ENCODE measurements at places on chromosomes 2 and 18.

- DNase-seq, result no peak
These were observed 8.7 kb upstream of the INPP1 start for GRCh38 chr2:190334479-190335224.

DNA sequence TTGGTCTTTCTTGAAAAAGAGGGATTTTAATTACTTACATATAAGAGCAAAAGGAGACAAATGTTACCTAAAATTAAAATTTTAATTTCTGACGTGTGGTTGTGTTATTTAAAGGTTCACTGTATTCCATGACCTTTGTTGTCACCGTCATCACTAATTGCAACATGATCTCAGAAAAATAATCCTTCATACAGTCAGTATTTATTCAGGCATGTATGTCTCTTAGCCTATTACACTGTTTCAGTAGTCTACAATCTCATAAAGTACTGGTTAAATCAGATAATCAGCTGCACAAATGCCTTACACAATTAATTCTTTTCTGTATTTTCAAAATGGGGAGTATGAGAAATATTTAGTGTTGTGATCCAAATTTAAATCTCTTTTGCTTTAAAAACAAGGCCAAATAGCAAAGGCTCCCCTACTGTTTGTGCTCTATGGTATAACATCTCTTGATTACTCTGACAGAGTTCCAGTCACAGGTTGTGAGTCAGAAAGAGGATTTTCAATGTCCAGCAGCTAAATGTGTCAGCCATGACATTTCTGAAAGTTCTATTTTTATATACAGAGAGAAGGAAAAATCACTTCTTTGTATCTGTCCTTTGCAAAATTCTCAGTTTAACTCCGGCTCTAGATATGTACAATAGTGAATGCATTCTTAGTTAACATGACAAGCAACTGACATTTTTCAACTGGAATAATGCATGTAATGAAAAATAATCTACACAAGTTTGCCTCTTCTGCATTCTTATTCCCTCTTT, 184.0 kb downstream of the FIGN start:
- no peak for DNase-seq

- DNase-seq, result no peak
These were observed 87.9 kb upstream of the ALPP start for GRCh38 chr2:232290668-232291067.

DNA sequence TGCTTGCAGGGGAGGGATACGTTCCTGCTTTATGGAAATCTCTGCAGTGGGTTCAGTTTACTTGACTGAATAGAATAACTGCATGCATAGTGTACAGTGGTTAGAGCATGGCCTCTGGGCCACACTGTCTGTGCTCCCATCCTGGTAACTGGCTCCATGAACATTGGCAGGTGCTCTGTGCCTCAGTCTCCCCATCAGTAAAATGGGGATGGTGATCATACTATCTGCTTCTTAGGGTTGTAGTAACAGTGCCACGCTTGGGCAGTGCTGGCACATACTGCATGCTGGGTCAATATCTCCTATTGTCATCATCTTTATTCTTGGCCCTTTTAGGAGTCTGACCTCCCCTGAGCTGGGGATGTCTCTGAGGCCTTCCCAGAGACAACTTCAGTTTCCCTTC, 117.3 kb downstream of the CTIF start:
- DNase-seq, result no peak

DNA sequence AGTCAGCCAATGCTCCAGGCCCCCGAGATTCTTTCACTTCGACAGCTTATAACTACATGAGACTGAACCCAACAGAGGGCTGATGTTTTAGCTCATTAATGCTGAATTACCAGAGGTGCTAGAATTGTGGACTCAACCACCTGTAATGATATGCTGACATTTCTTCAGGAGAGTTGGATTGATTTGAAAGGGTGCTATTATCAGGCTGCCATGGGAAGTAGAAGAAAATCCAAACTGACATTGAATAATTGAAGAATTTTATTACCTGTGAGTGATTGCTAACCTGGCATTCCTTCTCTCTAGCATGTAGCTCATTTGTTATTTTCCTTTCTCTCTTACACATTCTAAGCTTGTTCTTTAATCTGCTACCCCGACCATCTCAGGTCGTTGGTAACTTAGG, 488.8 kb downstream of the PID1 start:
- DNase-seq, result no peak

All from activated T-cell treated with anti-CD3 and anti-CD28 coated beads for 24 hours (primary cell).